ENCODE measurements at places on chromosomes 4 and X.
A peak's percentile ranks its signal among the peaks of the same experiment; 100 is the strongest.

- DNase-seq = no peak
Measured at GRCh38 chrX:1528186-1528883, 8.7 kb downstream of the P2RY8 start.

- no peak for DNase-seq
Measured at GRCh38 chrX:14802943-14803710, 69.7 kb downstream of the FANCB start.

DNA sequence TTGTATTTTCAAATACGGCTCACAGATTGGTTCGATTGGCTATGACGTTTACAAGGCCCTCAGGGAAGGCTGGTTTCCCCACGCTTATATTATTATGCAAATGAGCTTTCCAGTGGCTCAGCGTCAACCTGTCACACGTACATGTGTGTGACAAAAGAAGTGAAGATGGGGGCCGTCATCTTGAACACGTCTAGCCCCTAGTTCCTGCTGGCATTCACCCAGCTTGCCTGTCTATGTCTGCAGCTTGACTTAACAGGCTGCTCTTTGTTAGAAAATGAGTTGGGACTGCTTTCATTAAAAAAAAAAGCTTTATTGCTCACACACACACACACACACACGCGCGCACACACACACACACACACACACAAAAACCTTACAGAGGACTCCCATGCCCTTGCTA lies 283.6 kb upstream of the CTSO start:
- DNase-seq = no peak

DNA sequence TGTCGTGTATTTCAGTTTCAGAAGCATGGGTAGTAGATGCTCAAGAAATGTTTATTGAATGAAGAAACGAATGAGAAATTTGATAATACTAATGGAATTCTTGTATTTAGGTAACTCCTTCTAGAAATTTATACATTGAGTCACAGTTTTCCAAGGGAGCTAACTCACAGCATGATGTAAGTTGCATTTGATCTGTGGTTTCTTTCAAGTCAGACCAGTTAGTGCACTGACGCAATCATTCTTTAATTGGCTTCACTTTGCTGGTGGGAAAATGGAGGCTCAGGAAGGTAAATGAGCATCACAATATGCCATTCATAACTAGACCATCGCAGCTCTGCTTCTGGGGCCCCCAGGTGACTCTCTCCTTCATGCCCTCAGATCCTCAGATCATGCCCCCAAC lies 17.3 kb upstream of the CWH43 start:
- DNase-seq = no peak

- DNase-seq = no peak
Measured at GRCh38 chr4:71774136-71774535, 9.7 kb downstream of the GC start.

DNA sequence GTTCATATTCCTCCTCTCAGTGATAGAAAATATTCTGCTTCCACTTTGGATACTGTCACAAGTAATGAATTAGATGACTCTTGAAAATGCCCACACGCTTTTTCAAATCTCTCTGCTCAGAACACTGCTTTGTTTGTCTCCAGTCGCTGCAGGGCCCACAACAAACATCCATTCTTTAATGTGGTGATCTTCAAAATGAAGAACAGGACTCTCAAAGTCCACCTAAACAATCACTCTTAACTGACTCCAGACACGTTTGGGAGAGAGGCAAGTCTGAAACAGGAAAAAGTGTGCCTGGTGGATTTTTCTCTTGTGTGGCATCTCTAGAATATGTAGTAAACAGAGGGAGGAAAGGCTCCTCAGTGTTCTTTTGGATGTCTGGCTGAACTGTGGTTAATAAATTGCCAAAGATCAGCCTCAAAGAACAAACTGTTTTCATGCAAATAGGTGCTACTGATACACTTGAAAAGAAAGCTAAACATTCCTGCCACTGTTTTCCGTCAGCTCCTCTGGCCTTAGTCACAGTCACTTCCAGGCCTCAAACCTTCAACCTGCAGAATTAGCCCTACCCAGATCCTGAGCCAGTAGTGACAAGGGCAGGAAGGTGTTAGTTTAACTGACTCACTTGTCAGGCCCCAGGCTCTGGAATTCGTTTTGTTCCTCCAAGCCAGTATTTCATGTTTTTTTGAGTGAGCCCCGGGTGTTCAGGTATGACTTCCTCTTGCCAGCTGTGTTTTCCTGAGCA lies 259.6 kb upstream of the GPC4 start:
- no peak for DNase-seq

GRCh38 chr4:125522992-125523391 lies 208.2 kb downstream of the FAT4 start:
- no peak for DNase-seq

GRCh38 chr4:6873792-6874461 lies 35.7 kb upstream of the TBC1D14 start:
- DNase-seq = peak; percentile 64

DNA sequence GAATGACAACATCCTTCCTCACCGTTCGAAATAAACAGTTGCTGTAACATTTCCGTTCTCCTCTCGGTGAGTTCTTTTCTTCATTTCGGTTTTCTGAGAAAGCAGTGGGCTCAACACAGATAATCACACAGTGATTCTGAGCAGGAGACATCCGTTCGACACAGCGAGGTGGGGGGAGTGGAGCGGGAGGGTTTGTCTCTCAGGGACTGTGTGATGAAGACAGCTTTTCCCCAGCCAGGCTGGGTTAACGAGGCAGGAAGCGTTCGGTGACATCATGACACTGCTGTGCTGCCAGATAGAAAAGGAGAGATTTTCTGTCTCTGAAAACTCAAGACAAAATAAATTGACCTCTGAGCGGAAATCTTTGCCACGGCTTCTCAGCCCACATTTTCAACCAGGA lies 119.3 kb downstream of the CRLF2 start:
- DNase-seq = peak; percentile 24

GRCh38 chr4:11456401-11456800 lies 27.7 kb upstream of the HS3ST1 start:
- DNase-seq = no peak

GRCh38 chrX:3262901-3263300 lies 83.6 kb downstream of the MXRA5 start:
- no peak for DNase-seq

DNA sequence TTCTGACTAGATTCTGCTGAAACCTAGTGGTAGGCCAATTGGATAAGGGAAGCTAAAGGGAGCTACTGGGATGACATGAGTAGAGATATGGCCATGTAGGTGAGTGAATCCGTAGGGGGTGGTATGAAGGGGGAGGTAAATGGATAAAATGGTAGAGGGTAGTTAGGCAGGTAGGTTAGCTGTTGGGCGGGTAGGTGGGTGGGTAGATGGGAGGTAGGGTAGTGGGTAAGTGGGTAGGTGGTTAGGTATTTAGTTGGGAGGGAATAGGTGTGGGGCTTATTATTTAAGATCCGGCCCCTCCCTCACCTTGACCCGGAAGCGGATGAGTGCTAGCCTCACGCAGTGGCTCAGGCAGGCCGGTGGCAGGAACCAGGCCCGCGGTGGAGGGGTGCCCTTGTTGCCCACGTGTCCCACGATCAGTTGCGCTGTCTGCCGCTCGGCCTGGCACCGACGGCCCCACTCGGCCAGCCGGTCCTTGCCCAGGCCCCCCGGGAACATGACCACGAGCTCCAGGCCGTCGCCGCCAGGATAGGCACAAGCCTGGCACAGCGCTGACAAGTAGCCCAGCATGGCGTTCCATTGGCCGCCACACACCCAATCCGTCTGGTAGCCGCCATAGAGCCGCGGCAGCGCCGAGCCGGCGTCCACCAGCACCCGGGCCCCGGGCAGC lies 725 bp downstream of the FAM120C start:
- peak; percentile 42 for DNase-seq

DNA sequence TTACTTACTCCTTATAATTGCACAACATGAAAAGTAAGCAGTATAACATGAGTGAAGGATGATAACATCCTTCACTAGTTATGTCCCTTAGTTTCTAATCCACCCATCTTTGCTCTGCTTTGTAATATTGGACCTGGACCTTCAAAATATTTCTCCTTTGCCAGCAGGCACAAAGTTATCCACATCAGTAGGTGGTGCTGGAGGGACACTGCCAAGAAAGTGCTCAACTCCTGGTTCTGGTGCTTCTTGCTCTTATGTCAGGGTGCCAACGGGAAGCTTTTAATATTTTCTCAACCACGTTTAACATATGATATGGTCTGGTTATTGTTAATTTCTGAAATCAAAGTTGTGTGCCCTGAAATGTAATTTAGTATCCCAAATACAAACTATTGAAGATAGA lies 49.1 kb downstream of the TMEM165 start:
- no peak for DNase-seq

GRCh38 chr4:165184220-165184619 lies 23.1 kb upstream of the KLHL2 start:
- no peak for DNase-seq

- DNase-seq = no peak
Measured at GRCh38 chrX:73849073-73849472, 286.1 kb downstream of the CHIC1 start.

- no peak for DNase-seq
Measured at GRCh38 chrX:131646106-131646505, 102.2 kb downstream of the OR13H1 start.

DNA sequence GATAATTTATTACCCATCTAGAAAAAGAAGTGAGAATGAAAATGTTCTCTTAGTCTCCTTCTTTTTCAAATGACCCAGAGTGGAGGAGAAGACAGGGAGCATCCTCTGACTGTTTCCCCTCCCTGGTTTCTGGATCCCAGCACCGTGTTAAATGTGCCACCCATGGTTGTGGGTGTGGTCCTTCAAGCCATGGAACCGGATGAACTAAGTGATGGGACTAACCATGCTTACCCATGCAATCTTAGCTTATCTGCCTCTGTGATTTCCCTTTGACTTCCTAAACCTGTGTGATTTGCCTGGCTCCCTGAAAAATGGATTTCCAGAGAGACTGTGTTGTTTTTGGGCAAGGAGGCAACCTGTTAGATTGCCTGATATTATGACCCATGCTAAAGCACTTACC lies 437.1 kb downstream of the MAGEB5 start:
- DNase-seq = no peak

DNA sequence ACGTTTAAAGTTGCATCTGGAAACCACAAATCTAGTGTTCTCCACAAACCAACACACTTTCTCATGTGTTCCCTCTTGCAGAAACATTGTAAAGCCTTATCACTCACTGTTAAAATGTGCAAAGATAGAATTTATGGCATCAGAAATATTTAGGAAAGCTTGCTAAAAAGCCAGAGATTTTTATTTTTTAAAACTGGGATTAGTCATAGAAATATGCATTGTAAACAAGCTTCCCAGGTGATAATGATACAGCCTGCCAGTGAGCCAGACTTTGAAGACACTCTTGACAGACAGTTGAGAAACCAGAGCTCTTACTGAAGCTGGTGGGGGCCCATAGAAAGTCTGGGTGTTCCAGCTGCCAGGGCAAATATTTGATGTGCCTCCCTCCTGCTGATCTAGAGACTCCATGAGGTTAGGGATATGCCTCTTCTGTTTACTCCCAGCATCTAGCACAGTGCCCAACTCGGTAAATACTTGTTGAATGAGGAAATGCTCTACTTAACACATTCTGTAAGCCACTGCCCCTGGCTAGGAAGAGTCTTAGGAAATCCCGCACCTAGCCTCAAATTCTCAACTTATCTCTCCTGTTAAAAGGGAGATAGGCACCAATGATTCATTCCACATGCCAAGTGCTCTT lies 179.0 kb upstream of the RASGEF1B start:
- no peak for DNase-seq

DNA sequence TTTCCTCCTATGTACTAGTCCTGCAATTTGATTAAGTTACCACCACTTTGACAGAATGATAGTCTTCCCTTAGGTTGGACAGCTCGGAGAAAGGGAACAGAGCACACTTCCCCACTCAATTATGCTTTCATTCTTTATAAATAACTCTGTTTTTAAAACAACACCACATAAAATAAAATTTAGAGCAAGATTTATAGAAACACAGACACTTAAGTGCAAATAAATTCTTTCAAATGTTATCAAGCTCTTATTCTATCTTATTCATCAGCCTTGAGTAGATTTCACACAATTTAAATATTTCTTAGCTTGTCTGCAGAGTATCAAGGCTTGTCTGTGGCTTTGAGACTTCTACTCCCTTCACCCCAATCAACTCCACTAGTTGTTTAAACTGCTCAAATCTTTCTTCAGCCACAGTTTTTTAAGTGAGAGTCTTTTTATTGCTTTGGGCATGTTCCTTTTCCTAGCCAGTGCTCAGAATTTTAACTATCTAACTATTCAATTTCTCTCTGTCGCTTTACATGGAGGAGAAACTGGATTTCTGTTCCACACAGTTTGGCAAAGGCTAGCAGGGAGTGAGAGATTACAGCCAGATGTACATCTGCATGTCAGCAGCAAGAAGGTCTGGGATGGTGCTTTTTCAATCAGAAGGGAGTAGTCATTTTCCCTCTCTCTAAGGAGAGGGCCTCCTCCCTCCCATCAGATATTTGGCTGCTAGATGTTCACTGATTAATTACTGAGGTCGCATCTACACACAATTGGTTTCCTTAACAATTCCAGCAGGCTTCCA lies 53.1 kb upstream of the PLAC1 start:
- DNase-seq = no peak

GRCh38 chr4:53189011-53189410 lies 176.8 kb downstream of the SCFD2 start:
- DNase-seq = no peak

DNA sequence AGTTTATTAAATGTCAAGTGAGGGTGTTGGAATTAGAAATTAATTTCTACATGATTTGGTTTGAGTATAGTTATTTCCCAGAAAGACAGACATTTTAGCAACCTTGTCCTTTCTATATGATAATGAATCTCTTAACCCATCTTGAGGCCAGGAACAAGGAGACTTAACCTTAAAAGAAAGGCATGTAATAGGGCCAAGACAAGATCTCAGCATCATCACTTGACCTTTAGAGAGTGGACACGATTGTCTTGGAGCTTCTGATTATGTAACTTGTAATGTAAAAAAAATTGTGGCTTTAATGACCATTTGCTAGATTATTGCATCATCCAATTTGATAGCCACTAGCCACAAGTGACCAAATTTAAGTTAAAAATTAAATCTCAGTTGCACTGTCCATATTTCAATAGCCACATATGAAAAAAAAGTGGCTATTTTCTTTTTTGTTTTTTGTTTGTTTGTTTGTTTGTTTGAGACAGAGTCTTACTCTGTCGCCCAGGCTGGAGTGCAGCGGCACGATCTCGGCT lies 13.5 kb upstream of the FOXO4 start:
- DNase-seq = no peak

GRCh38 chr4:164700471-164700870 lies 53.5 kb upstream of the SMIM31 start:
- no peak for DNase-seq

- no peak for DNase-seq
Measured at GRCh38 chrX:135596495-135596894, 76.0 kb downstream of the INTS6L start.

DNA sequence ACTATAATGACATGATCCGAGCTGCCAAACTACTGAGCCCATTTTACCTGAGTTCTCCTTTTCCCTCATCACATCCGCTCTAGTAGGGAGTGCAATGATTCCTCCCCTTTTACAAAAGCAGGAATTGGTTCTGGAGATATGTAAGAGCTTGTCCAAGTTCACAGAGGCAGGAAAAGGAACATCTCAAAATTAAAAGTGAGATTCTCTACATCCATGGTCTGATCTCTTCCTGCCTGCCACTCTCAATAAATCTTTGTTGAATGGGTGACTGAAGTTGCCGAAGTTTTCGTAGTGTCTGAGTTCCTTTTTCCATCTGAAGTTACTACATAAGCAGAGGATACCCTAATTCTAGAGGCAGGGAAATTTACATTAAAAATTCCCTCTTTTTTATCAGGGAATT lies at the start of gene FGFBP1:
FGFBP1 (minus strand) TSS at position 101 of the 400 bp plus-strand sequence. CDS start 2,108 bp downstream, outside the sequence.
- no peak for DNase-seq
